Fibroblast of skin of right biceps (primary cell): ENCODE measurements at places on chromosomes 3 and 15.
A peak's percentile ranks its signal among the peaks of the same experiment; 100 is the strongest.

GRCh38 chr15:40843885-40844695, at the start of gene SPINT1:
Gene SPINT1 (plus strand): TSS chr15:40844048. CDS start chr15:40844555, 507 bp downstream.
- no peak for DNase-seq

DNA sequence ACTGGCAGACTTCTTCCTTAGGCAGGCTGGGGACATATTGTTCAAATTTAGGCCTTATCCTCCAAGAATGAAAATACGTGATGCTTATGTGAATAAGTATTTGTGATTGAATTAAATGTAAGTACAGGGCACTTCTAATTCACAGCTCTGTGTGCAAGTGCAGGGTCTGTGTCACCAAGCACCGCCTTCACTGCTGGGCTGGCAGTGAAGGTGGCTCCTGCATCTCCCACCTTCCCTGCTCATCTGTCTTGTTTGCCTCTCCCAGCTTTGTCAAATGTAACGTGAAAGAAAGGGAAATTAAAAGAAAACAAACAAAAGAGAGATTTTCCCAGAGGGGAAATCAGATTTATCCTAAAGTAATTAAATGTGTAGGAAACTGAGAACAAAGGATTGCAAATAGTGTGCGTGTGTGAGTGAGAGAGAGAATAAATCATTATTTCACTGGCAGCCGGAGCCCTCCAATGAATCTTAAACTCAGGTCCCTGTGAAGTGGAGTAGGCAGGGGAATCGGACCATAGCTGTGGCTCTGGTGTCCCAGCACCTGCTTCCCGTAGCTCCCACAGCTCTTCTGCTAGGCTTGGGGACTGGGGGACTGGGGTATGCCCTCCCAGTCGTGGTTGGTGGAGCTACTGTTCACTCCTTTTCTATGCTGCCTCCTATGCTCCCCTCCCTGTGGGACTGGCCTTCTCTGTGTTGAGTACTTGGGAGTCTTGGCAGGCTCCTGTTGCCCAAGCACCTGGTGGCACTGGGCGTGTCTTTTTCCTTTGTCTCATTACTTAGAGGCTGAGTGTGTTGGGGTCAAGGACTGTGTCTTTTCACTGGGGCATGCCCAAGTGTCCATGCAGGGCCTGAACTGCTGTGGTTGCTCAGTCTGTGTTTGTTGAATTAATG, 222.2 kb downstream of the EPHB1 start:
- DNase-seq, result no peak

GRCh38 chr15:58556541-58556940, 124.8 kb downstream of the LIPC start:
- DNase-seq, result no peak

GRCh38 chr15:33032053-33032452, 162.5 kb downstream of the FMN1 start:
- peak; percentile 32 for DNase-seq

- DNase-seq, result no peak
Observed at GRCh38 chr3:16704941-16705340, 99.7 kb upstream of the DAZL start.

GRCh38 chr3:137259701-137260100, 301.9 kb downstream of the IL20RB start:
- DNase-seq, result no peak

- DNase-seq, result no peak
Observed at GRCh38 chr15:80613762-80614365, 81.2 kb upstream of the ABHD17C start.

- peak; percentile 90 for DNase-seq
Observed at GRCh38 chr15:28021281-28022039, 77.7 kb downstream of the OCA2 start.

DNA sequence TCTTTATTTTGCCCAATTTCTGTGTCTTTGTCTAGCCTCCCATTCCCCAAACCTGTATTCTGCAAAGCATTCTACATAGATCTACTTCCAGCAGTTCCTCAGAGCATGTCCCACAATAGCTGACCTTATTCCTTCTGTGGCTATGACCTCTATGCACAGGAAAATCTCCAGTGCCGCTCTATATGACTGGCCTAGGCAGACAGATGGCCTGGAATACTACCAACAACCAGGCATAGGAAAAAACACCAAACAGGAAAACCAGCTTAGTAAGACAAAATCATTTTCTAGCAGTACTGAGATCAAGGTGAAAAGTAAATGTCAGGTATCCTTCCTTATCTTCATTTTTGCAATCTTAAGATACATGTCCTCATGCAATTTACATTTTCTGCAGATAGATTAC, 1115.0 kb downstream of the IGSF11 start:
- DNase-seq, result no peak

DNA sequence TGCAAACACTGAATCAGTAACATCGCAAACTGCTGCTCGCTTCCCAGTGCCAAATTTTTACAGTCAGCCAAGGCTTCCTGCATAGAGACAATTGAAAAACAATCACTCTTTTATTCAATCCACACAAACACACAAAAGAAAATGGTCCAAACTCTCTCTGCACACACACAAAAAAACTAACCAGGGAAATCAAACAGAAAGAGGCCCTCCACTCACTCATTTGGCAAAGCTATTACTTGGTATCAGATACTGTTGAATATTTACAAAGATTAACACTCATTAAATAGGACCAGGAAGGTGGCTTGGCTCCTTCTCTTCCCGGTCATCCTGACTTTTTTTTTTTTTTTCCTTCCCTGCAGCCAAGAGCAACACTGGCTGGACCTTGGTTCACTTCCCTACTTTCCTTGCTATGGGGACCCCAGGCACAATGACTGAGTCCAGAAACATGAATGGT, 62.4 kb upstream of the SPATA12 start:
- DNase-seq, result no peak

GRCh38 chr3:195511136-195511535, 32.0 kb downstream of the PPP1R2 start:
- DNase-seq, result no peak

GRCh38 chr3:58471025-58471887, 20.6 kb upstream of the KCTD6 start:
- peak; percentile 95 for DNase-seq

DNA sequence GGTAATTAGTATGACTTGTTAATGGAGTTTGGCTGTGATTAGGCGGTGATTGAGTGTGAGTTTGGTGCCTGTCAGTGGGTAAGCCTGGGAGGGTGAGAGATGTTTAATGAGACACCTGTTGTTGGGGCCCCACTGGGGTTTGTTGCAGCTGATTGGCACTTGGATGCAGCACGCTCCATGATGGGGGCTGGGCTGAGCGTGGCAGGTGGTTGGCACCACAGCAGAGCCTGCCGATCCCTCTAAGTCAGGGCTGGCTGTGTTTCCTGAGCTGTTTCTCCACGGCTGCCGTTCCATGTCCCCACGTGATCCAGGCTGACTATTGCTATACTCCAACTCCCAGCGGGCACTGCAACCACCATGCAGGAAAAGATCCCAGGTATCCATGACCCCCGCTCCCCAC, 93.5 kb upstream of the ARRDC4 start:
- no peak for DNase-seq

DNA sequence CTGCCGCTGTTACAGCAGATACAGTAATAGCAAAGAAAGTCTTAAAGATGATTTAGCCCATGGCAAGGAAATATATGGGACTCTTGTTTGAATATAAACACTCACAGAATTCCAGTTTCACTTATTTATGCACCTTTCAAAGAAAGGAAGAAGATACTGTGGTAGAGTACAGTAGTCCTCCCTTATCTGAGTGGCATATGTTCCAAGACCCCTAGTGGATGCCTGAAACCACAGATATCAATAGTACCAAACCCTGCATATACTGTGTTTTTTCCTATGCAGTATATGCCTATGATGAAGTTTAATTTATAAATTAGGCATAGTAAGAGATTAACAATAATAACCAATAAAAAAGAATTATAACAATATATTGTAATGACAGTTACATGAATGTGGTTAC, 8.2 kb downstream of the MAP2K1 start:
- no peak for DNase-seq

DNA sequence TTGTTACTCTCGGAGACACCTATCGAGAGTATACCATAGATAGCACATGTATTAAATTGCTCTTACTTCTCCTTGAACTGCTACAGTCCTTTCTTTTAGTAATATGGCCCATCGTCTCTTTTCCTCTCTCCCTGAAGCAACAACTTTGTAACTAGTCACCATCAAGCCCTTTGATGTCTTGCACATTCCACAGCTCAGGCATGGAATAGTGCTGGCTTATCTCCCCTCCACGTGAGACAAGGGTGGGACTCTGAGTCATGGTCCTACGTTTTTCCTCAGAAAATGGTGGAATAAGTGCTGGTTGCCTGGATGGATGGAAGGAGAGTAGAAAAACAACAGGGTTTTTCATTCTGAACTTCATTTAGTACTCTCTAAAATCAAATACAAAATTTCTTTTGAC, 163.3 kb upstream of the MBNL1 start:
- peak; percentile 21 for DNase-seq

- DNase-seq, result peak; percentile 17
Observed at GRCh38 chr15:75063338-75063737, 39.9 kb downstream of the PPCDC start.

GRCh38 chr15:71336671-71337070, 221.4 kb downstream of the THSD4 start:
- DNase-seq, result no peak

DNA sequence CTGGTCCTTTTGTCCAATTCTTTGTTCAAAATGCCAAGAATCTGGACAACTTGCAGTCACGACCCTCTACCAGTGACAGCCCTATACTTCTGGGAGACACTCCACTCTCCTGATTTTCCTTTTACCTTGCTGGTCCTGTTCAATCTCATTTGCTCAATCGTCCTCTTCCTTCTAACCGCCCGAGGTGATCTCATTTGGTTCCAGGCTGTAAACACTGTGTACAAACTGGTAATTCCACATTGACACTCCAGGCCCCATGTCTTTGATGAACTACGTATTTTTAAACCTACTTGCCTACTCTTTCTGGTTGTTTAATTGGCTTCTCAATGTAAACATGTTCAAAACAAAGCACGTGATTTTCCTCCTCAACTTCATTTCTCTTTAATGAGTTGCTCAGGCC, 23.7 kb upstream of the C3orf49 start:
- DNase-seq, result no peak

GRCh38 chr3:143775459-143775858, 72.8 kb downstream of the SLC9A9 start:
- peak; percentile 31 for DNase-seq

- DNase-seq, result no peak
Observed at GRCh38 chr15:59338414-59338813, 34.3 kb downstream of the MYO1E start.

GRCh38 chr15:88634449-88634848, 4.4 kb upstream of the ISG20 start:
- no peak for DNase-seq

DNA sequence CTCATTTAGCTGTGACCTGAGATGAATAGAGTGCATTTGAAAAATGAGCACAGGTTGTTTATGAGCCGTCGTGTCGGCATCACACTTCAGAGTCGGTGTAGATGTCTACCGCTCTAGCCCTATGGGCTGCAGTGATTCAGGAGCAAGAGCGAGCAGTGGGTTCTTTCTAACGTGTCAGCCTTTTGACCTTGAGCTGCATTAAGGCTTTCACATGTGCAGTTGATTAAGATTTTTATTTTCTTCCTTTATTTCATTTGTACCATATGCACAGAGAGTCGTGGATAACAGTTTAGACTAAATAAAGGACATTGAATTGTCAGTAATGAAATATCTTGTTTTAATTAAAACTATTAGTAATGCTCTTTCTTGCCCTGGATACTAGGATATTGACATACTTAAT, 368.2 kb downstream of the PTPRG start:
- no peak for DNase-seq

- peak; percentile 71 for DNase-seq
Observed at GRCh38 chr15:98124581-98124980, 164.1 kb downstream of the ARRDC4 start.

- DNase-seq, result no peak
Observed at GRCh38 chr3:20055020-20055775, 15.0 kb downstream of the KAT2B start.

GRCh38 chr15:39173426-39173825, 407.5 kb upstream of the THBS1 start:
- no peak for DNase-seq

DNA sequence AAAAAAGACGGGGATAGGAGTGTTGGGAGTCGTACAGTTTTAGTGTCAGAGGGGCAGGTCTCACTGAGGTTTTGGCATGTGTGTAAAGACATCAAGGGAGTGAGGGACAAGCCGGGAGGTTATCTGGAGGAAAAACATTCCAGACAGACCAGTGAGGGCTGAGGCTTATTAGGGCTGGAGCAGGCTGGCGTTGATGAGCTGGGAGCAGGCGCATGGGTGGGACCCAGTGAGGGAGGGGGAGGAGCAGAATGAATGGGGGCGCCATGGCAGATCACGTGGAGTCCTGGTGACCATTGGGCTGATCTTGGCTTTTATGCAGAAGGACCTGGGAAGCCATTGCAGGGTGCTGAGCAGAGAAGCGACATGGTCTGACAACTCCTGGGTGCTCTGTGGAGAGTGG, 180.2 kb downstream of the SLCO3A1 start:
- no peak for DNase-seq

GRCh38 chr3:30286007-30286669, 320.3 kb upstream of the TGFBR2 start:
- peak; percentile 94 for DNase-seq

GRCh38 chr15:63121382-63122001, at the start of gene LACTB:
Gene LACTB (plus strand): TSS chr15:63121861. CDS start chr15:63121872, 11 bp downstream.
- peak; percentile 93 for DNase-seq

GRCh38 chr3:161284989-161285388, 63.9 kb downstream of the NMD3 start:
- DNase-seq, result no peak

DNA sequence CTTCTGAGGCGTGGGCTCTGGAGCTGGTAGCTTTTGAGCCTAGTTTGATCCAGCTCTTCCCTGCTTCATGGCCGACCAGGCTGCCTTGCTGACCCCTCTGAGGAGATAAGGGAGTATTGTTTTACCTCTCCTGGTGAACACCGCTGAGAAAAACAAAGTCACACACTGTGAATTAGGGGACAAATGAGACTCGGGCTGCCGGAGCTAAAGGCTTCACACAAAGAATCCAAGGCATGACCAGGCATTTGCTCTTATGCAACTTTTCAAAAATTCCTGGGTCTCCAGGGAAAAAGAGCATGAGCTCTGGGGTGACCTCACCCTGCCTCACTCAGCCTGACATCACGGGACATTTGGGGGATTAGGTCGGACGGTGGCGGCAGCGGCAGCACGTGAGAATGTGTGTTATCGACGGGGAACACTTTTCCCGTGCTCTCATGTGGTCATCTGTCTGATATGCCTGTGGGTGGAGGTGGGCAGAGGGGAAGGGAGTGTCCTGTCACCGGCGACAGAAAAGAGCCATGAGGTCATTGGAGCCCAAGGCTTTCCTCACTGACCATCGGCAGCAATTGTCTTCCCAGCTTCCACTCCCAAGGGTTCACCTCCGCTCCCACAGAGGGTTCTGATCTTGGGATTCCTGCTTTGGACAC, 61.0 kb downstream of the TMEM44 start:
- DNase-seq, result peak; percentile 97

GRCh38 chr3:177144922-177145321, 52.4 kb downstream of the TBL1XR1 start:
- DNase-seq, result no peak
